NCI-H1417 (cell line): ENCODE measurements at places on chromosomes 16 and 17.

DNA sequence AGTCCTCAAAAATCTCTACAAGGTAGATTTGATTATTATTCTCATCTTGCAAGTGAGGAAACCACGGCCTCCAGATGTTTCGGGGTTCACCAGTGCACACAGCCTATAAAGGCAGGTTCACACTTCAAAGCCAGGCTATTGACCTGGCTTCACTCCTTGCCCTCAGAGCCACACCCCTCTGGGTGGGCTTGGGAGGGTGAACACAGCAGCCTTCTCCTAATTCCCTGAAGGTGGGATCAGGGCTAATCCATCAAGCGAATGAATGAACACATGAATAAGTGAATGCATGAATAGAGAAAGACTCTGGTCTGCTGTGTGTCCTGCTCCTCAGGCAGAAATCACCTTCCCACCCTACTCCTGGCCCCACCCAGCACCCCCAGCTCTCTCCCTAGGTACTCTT is 139.0 kb downstream of the CYLD start:
- no peak for DNase-seq

GRCh38 chr17:1078831-1079561 is 82.1 kb downstream of the TIMM22 start:
- peak; percentile 85 for DNase-seq

DNA sequence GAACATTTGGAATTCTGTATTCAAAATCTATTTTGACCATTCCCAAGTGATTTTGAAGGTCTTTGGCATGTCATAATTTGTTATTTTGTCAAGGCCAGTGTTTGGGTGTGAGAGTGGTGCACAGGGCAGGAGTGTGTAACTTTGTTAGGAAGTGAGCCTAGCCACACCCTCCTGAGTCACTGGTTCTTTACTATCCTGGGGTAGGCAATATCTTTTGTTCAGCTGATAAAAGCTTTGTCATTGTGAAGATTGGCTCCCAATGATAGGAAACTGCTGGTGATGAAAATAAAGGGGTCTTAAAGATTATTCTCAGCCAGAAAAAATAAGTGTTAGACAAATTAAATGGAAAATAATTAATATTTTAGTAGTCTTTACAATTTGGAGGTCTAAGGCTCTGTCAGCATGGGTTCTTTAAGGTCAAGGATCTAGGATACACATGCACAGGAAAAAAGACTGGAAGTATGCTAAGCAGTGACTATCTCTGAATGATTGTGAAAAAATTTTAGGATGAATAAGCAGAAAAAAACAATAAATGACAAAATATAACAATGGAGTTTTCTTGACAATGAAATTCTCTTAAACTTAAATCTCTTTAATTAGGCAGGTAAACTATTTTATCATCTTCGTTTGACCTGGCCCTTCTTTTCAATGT is 5.1 kb downstream of the UBN1 start:
- DNase-seq = no peak

GRCh38 chr17:31389657-31390381 is 1.7 kb upstream of the RAB11FIP4 start:
- no peak for DNase-seq

DNA sequence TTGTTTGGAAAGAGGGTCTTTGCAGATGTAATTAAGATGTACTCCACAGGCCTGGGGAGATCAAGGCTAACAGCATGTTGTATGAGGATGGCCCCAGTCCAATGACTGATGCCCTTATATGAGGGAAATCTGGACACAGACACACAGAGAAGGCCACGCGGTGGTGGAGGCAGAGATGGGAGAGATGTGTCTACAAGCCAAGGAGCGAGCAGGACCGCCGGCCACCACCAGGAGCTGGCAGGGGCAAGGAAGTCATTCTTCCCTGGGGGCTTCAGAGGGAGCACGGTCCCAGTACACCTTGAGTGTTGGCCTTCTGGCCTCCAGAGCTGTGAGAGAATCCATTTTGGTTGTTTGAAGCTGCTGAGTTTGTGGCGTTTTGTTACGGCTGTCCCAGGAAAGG is 14.7 kb downstream of the SOCS3 start:
- no peak for DNase-seq

GRCh38 chr17:63514974-63515373 is 8.2 kb upstream of the KCNH6 start:
- no peak for DNase-seq

DNA sequence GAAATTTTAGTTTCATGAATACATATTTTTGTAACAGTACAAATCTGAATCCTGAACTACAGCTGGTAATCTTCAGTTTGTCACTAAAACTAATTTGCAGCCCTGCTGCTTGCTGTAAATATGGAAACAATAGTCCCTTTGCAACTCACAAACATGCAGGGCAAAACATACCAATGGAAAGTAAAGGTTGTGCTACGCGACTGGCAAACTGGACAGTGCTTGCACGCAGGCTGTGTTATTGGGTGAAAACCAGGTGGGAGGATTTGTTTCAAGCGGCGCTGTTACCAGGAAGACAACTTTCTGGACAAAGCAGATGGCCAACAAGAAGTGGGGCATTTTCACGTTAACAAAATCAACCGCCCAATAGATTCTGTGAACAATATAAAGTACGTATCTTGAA is 93.5 kb downstream of the CDYL2 start:
- DNase-seq = no peak

DNA sequence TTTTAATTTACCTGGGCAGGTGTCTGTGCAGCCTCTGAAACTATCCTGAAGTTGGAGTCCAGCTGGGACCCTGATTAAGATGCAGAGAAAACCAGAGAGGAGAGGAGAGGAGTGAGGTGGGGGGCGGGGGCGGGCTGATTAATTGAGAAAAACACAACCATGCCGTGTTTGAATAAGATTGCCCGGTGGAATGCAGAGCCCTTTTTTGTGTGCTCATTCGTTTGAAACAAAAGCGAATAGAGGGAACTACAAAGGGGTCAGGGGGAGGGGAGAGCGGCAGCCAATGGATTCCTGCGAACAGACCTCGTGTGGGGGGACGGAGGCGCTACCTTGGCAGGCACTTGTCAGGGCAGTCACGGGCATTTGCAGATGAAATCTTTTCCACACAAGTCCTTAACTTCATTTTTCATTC is 355.8 kb downstream of the SOX9 start:
- no peak for DNase-seq

GRCh38 chr16:89484923-89485679 is 5.3 kb downstream of the ANKRD11 start:
- no peak for DNase-seq

DNA sequence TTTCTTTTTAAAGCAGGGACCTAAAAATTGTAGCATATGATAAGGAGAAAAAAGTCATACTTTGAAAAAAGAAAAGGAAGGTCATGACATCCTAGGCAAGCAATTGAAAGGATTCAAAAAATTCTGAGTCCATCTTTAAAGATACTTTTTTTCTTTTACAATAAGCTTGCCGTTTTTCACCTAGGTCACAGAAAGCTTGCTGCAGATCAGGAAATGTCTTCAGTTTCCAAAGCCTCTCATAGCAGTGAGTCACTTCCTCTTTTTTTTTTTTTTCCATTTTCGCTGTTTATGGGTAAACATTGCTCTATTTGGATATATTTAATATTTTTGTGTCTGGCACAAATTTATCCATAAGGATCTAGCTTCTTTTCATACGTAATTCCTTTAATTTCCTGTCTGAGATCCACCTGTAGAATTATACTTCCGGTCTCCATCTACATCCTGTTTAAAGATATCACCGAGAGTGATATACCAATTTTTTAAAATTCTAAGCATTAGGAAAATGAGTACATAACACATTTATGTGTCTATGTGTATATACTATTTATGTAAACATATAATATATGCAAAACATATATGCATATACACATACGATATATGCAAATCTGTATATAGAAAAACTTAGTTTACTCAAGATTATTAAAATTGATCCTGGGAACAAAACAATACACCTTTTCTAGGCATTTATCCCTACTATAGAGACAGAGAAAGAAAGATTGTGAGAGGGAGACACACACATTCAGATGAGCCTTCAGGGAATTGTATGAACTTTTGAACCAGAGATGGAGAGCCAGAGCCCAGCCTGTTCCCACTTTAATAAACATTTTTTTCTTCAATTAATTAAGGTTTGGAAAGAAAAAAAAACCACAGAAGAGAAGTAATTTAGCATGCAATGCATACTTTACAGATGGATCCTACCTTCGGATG is 134.4 kb downstream of the SKAP1 start:
- DNase-seq = no peak

- DNase-seq = peak; percentile 23
These were observed 104.6 kb downstream of the SPAG9 start for GRCh38 chr17:51016099-51016498.

DNA sequence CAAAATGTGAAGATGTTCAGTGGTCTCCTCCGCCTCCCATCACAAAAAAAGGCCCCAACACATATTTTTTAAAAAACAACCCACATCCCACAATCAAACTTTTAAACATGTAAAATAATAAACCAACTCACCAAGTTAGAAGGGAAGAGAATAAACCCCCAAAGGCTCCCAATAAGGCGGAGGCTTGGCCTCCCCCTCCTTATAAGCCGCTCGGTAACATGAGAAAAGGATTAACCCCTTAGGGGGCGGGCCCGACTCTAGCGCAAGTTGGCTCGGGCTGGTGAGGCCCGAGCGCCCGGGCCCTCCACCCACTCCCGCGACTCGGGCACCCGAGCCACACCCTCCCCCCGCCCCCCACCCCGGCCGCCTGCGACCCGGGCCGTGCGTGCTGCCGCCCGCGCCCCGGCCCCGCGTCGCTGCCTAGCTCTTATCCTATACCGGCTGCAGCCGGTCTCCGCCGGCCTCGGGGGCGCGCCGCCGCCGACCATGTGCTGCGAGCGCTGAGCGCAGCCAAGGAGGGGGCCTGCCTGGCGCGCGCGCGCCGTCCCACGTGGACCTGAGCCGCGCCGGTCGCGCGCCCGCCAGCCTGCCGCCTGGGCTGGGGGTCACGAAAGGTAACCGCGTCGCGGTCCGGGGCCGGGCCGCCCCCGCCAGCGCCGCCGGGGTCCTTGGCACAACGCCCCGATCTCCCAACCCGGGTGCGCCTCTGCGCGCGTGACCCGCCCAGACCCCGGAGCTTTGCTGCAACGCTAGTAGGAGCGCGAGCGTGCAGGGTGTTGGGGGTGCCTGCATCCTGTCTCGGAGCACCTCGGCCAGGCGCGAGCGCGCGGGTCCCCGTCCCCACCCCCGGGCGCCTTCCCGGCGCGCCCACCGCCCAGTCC is at the start of the genes ARSG and SLC16A6:
TSS of gene ARSG (plus strand) at position 541 of the 881 bp plus-strand sequence. CDS start 15,999 bp downstream, outside the sequence.
TSS of gene SLC16A6 (minus strand) at position 173 of the 881 bp plus-strand sequence. CDS start 12,807 bp downstream, outside the sequence.
- DNase-seq = peak; percentile 77

- DNase-seq = no peak
These were observed 14.5 kb downstream of the ZFHX3 start for GRCh38 chr16:73033271-73033998.

DNA sequence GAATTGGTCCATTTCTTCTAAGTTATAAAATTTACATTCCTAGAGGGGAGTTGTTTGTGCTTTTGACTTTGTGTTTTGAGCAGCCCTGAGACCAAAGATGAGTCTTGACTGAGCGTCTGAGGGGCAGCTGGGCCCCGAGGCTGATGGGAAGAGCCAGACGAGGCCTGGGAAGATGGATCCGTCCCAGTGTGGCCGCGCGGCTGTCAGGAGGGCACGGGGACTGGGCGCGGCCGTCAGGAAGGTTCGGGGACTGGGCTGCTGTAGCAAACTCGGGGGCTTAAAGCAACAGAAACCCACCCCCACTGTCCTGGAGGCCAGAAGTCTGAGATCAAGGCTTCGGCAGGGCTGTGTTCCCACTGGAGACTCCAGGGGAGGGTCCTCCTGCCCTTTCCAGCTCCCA is 38.2 kb upstream of the GNG13 start:
- DNase-seq = no peak

DNA sequence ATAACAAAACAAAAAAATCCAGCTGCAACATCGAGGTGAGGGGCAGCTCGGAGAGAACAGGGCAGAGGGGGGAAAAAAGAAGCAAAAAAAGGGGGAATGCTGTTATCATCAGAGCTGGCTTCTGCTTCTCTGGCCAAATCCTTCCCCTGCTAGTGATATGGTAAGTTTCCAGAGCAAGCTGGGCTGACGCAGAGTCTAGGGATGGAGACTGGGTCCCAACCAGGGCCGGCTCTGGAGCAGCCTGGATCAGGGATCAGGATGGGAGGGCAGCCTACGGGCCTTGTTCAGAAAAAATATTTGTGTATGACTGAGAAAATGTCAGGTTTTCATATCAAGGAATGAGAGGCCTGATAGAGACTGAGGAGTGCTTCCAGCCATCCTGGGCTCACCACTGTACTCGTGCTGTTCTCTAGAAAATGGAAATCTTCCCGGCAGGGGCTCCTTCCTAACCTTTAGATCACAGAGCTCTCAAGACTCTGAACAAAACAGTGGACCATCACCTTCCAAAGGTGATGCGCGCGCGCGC is 726 bp upstream of the C1QTNF1 start:
- no peak for DNase-seq

- DNase-seq = peak; percentile 81
These were observed 46.6 kb downstream of the PECAM1 start for GRCh38 chr17:64343833-64344637.

- no peak for DNase-seq
These were observed 148.2 kb downstream of the C16orf78 start for GRCh38 chr16:49521734-49522325.

DNA sequence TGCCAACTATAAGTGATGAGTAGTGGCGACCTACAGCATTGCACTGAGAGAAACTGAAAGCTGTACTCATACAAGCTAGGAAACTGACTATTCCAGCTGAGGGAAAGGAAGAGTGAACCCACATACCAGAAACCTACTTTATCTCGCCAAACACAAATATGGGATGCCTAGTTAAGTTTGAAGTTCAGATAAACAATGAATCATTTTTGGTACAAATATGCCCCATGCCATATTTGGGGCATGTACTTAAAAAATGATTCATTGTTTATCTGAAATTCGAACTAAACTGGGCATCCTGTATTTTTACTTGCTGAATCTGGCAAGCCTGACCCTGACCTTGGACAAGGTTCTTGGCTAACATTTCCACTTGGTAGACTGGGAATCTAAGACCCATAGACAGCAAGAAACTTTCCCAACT is 527.8 kb upstream of the PSMD7 start:
- no peak for DNase-seq

- DNase-seq = peak; percentile 69
These were observed 2.0 kb downstream of the PRSS33 start for GRCh38 chr16:2785101-2785991.

DNA sequence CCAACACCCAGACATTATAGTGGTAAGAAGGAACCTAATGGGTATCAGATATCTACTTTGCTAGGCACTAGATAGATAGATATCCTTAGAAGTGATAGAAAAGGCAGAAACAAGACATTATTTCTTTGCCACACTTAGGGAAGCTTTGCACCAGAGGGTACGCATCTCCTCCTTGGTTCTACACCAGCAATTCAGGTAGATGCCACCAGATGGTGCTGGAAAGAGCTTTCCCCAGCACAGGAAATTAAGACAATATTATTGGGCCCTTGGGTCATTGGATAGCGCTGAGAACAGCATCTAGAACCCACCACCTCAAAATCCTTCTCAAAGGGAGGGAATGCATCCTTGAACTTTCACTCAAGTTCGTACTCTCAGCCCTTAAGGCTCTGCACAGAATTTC is 173.8 kb upstream of the CCL2 start:
- DNase-seq = no peak

- no peak for DNase-seq
These were observed 1.5 kb downstream of the CRHR1 start for GRCh38 chr17:45785480-45786193.

DNA sequence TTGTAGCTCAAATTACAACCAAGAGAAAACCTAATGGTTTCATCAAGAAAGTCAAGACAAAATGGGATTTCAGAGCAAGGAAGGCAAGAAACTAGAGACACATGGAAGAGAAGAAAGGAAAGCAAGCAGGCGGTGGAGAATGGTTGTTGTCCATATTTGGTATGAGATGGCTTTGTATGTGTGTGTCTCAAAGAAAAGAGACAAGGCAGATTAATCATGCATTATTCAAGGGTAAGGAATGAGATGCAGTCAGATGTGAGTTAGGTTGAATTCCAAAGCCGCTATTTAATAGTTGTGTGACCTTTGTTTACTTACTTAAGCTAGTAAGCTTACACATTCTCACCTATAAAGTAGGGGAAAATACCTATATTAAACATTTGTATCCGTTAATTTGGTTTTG is 1029.6 kb downstream of the CDH11 start:
- no peak for DNase-seq
